MV-4-11 (cell line): ENCODE measurements at places on chromosomes 1 and 21.

- no peak for DNase-seq
Measured at GRCh38 chr1:178649582-178650350, 75.3 kb upstream of the RALGPS2 start.

- DNase-seq = no peak
Measured at GRCh38 chr1:38852780-38853179, 6.8 kb downstream of the RRAGC start.

- no peak for DNase-seq
Measured at GRCh38 chr1:226762988-226763904, 24.2 kb upstream of the ITPKB start.

GRCh38 chr1:76018045-76018444 lies 56.5 kb upstream of the ST6GALNAC3 start:
- DNase-seq = no peak

GRCh38 chr1:56557746-56558145 lies 21.6 kb downstream of the PLPP3 start:
- DNase-seq = no peak

DNA sequence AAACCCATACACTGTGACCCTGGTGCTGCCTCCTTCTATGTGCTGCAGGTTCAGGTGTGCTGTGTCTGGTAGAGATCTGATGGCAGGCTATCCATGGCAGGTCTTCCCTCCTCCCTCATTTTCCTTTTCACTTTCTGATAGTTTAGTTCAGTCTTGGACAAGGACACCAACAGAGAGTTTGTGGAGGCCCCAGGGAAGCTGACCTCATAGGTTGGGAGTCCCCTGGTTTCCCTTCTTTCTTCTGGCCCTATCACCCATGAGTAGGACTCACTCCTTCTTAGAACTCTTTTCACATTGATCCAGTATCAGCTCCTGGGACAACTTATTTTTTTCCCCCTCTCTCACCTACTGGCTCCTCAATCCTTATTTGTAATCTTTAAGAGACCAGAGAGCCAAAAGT lies 8.3 kb downstream of the GRHL3 start:
- no peak for DNase-seq

- no peak for DNase-seq
Measured at GRCh38 chr21:27505516-27505915, 538.6 kb upstream of the ADAMTS5 start.

- DNase-seq = no peak
Measured at GRCh38 chr1:2168535-2168934, 26.0 kb downstream of the FAAP20 start.

DNA sequence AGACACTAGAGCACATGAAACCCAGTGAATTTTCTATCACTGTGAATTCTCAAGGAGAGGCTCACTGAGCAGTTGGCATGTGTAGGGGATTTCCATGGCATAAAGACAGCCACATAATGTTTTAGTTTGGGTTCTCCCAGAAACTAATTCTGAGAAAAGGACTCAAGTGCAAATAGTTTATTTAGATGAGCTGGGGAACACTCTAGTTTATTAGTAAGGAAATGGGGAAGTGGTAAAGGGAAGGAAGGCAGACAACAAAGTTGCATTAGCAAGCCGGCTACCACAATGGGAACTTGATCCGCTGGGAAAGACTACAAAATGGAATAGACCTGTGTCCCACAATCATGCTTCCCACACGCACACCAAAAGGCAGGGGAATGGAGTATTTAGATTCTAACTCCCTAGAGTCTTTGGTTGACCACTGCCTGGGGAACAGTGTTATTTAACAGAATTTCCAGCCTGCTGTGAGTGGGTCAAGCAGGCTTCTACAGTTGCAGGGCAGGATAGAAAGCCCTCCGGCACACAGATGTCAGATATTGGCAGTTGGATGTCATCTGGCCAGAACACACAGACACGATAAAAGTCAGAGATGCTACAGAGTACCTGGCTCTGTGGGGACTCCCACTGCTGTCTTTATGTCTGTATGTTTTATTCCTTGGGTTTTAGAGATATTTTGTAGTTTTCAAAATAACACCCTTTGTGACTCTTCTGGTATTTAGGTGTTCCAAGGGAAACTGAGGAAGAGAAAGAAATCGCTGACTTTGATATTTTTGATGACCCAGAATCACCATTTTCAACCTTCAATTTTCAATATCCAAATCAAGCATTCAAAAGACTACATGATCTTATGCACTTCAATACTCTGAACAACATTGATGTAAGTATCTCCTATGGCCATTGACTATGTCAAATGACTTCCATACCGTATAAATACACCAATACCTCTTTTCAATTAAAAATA lies 150.1 kb downstream of the PLA2G4A start:
- peak; percentile 77 for DNase-seq
